NCI-H2081 (cell line): ENCODE measurements at places on chromosomes 1 and 21.

GRCh38 chr1:227786673-227787512 is 28.6 kb upstream of the PRSS38 start:
- no peak for DNase-seq

DNA sequence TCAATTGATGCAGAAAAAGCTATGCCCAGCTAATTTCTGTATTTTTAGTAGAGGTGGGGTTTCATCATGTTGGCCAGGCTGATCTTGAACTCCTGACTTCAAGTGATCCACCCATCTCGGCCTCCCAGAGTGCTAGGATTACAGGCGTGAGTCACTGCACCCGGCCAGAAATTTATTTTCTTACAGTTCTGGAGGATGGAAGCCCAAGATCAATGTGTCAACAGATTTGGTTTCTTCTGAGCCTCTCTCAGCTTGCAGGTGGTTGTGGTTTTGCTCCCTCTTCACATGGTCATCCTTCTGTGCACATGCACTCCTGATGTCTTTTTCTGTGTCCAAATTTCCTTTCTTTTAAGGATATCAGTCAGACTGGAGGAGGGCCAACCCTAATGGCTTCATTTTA is 35.6 kb downstream of the SHCBP1L start:
- DNase-seq, result no peak

DNA sequence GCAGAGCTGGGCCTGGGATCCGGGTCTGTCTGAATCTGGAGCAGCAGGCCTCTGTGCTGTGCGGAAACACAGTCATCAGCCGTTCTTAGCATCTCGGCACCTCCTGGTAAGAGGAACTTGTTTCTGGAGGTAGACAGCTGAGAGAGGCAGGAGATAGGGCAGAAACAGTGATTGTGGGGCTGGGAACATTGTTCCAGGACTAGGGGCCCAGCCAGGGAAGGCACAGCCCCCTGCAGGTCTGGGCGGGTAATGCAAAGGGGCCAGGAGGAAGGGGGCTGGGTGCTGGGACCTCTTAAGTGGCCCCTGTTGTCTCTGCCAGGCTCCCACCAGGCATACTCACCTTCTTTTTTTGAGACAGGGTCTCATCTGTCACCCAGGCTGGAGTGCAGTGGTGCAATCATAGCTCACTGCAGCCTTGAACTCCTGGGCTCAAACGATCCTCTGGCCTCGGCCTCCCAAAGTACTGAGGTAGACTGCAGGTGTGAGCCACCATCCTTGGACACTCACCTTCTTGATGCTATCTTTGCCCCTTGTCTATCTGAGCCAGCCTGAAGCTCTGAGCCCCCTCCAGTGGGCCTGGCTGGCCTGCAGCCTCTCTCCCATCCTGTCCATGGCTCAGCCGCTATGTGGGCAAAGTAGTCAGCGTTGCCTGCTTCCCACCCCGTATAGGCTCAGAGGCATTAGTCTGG is 134.3 kb upstream of the ZBTB40 start:
- DNase-seq, result peak; percentile 19

- DNase-seq, result no peak
Measured at GRCh38 chr1:70319750-70320149, 34.8 kb downstream of the ANKRD13C start.

DNA sequence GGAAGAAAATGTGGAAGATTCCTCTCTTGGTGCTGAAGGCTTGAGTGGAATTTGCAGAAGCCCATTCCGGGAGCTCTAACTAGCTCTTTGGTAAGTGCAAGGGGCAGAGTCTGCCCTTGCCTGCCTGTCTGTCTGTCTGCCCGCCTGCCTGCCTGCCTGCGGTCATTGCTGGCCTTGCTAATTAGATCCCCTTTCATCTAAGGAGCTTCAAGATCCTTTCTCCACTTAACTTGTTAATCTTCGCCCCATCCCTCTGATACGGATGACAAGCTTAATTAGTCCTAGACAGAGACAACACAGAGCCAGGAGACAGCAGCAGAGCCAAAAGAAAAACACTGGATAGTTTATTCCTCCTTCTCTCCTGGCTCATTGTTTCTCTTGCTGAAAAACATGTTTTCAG is 80.2 kb upstream of the GADD45A start:
- DNase-seq, result no peak

- DNase-seq, result peak; percentile 42
Measured at GRCh38 chr1:84298684-84299535, 2.6 kb upstream of the SAMD13 start.
